ENCODE measurements at places on chromosomes 5 and 9.

DNA sequence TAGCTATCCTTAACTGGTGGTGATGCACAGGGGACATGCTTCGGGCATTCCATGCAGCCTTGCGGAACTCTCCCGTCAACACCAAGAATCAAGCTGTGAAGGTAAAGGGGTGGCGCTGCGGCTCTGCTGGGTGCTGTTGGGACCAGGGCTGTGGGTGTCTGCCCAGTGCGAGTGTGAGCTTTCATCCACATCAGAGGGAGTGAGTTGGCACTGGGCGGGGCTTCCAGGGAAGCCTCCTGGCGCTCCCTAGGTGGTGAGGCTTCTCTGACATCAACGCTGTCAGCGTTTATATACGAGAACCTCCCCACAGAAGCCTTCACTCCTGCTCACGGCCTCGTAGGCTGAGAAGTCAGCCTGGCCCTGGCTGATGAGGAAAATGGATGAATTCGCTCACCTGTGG lies 11.7 kb downstream of the ARPC5L start:
- DNase-seq = no peak

GRCh38 chr5:168651648-168652047 lies 72.5 kb upstream of the PANK3 start:
- no peak for DNase-seq

- DNase-seq = no peak
Measured at GRCh38 chr5:133519191-133519590, 93.2 kb downstream of the FSTL4 start.

DNA sequence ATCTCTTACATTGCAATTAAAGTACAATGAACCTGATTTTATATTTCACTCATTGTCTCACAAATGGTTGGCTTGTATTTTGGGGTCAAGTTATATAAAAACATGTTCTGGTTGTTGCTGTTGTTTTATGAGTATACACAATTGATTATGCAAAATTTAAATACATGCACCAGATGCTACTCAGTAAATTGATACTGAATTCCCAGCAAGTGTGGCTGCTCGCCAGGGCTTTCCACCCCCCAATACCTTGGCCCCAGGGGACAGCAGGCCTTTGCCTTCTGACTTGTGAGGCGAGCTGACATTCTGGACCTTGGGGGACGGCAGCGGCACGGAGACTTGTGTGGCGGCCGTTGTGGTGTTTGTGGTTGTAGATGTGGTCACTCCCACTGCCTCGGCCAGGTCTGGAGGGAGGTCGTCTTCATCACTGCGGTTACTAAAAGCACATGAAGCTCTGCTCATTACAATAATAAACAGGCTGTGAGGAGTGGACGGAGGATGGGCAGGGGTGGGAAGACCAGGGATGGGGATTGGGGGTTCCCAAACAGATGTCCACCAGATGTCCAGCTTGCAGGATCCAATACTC lies 27.0 kb upstream of the FRRS1L start:
- DNase-seq = no peak

DNA sequence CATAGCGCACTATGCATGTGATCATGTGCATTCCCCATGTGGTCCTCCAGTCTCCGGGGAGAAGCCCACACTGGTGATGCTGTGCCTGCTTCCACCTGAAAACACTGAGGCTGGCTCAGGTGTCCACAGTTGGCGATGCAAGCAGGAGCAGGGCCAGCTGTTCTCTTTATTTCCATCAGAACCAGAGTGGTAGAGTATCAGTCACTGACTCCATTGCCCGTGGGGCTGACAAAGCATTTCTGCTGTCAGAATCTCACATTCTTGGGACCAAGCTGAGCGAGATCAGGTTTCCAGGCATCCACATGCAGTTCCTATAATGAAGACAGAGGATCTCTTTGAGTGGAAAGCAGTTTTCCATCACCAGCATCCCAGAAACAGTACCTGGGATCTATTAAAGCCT lies 52.5 kb downstream of the GADD45G start:
- DNase-seq = no peak

- no peak for DNase-seq
Measured at GRCh38 chr9:6199596-6199995, 16.0 kb upstream of the IL33 start.

DNA sequence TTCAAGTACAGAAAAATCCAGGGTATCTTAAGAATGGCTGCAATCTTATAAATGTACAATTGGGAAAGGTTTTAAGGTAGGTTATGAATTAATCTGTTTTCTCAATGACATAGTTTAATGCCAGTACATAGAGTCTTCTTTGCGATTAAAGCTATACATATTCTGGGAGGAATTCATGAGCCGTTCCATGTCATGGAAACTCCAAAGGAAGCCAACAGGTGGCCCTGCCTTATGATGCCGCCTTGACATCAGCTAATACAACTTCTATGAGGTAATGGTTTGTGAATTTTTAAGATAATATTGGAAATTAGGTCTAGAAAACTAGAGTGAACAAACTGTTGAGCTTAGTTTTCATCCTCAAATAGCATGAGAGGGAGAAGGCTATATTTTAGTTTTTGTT lies 713.4 kb downstream of the EFNA5 start:
- DNase-seq = no peak

DNA sequence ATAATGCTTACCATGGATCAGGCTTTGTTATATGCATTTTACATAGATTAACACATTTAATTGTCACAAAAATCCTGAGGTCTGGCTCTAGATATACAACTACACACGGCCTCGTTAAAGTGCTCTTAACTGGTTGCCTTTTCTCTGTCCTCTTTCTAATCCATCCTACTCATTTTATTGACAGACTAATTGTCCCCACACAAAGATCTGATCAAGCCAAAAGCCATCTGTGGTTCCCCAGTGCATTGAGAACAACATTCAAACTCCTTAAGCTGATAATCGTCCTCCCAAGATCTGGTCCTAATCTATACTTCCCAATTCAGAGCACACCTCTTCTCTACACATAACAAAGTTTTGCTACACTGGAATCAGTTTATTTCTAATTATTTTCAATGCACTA lies 23.9 kb upstream of the PPP2R2B start:
- no peak for DNase-seq

DNA sequence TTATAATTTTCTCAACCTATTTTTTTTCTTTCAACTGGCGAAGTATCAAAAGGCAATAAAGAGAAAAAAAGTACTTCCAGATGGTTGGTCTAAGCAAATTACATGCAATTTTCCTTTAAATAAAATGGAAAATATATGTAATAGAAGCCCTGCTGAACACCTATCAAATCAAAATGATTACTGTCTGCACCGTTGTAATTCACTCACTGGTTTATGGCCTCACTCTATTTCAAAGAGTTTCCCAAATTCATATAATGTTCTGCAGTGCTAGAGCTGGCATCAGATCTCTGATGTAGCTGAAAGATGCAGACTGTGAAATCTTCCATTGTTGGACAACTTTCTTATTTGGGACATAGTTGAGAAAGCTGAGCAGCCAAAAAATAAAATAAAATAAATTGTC lies 130.3 kb downstream of the SEMA5A start:
- DNase-seq = no peak

- DNase-seq = no peak
Measured at GRCh38 chr9:123471843-123472570, 116.0 kb downstream of the CRB2 start.
